ENCODE measurements at places on chromosomes 16 and 17.

DNA sequence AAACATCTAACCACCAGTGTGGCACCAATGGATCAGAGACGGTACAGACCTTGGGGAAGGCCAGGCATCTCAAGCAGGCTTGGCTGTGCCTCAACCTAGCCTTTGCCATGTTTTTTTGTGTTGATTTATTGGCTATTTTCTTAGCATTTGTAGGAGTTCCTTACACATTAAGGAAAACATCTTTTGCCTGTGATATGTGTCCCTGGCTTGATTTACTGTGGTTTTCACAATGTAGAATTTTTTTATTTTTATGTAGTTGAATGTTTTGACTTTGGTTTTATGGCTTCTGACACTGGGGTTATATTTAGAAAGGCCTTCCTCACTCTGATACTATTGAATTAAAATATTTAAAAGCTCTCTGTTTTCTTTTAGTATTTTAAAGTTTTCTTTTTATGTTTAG is 132.6 kb downstream of the ZNF423 start:
- DNase-seq, result no peak

DNA sequence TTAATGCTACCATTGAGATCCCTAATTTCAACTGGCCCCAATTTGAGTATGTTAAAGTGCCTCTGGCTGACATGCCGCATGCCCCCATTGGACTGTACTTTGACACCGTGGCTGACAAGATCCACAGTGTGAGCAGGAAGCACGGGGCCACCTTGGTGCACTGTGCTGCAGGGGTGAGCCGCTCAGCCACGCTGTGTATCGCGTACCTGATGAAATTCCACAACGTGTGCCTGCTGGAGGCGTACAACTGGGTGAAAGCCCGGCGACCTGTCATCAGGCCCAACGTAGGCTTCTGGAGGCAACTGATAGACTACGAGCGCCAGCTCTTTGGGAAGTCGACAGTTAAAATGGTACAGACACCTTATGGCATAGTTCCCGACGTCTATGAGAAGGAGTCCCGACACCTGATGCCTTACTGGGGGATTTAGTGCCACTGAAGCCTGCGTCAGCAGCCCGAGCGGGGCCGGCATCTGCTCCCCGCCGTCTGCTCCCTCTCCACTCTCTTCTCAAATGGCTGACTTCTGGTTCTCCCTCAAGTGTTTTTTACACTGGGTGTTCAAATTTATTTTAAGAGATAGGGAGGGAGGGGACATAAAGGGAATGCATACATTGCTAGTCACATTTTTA is 22.9 kb downstream of the DUSP14 start:
- peak; percentile 20 for DNase-seq

GRCh38 chr16:643050-643368 is 1.4 kb downstream of the MCRIP2 start:
- no peak for DNase-seq

DNA sequence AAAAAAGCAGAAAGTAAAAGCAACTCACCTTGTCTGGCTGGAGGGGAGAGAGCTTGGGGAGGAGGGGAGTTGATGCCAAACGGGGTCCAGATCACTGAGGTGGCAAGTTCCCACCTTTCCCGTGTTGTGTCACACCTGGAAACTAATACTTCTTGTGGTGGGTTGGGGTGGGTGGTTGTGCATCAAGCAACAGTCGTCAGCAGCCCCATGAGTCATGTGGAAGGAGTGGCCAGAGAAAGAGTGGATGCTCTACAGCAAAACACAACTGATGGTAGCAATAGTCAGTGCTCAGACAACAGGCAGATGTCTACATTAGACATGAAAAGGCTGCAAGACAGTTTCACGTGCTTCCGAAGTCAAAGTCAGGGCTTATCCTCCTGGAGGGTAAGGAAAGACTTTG is 35.4 kb downstream of the ARSG start:
- DNase-seq, result no peak

DNA sequence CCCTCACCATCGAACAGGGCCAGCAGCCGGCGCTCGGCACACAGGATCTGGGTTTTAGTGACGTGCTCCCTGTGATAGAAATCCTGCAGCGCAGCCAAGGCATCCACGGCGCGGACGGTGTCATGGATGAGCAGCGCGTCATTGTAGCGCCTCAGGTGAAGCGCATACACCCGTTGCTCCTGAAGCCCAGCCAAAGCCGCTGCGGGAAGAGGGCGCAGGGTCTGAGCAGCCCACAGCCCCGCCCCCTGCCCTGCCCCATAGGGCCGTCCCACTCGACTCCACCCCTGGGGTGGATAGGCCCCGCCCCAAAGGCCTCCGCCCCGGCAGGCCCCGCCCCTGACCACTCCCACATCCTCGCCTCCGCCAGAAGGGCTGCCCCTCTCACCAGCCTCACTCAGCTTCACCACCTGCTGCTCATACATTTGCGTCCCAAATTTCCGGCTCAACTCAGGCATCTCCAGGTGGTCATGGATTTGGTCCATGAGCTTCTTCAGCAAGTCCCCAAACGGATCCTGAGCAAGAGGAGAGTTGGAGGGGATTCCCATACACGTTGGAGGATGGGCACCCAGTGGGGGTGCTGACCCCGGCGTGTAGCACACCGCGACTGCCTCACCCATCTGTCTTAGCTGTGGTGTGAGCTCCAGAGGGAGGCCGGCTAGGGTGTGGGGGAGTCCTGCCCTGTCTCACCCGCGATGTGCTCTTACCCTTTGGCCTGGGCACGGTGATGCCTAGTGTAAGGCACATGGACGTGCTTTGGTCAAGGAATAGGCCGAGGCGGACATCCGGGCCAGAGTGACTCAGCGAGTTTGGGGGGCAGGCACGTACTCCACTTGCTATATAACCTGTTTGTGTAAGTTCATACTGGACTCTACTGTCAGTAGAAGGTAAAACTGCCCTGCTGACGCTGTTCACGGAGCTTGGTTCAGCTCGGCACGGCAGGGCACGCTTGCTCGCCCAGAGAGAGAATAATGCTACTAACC is 4.6 kb downstream of the DHX58 start:
- peak; percentile 99 for DNase-seq

DNA sequence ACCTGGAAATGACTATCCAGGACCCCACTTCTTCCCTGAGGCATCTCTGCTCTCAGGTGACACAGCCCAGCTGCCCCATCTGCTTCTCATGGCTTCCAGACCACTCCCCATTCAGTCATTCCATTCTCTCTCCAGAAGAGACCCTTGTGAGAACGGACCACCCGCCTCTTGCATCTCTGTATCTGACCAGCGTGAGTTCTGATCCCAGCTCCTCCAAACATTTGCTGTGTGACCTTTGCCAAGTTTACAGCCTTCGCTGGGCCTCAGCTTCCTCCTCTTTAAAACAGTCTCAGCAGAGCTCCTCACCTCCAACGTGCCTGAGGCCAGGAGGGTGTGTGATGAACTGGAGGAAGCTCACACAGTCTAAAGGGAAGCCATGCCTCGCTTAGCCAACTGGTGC is 39.6 kb downstream of the C16orf82 start:
- DNase-seq, result no peak

DNA sequence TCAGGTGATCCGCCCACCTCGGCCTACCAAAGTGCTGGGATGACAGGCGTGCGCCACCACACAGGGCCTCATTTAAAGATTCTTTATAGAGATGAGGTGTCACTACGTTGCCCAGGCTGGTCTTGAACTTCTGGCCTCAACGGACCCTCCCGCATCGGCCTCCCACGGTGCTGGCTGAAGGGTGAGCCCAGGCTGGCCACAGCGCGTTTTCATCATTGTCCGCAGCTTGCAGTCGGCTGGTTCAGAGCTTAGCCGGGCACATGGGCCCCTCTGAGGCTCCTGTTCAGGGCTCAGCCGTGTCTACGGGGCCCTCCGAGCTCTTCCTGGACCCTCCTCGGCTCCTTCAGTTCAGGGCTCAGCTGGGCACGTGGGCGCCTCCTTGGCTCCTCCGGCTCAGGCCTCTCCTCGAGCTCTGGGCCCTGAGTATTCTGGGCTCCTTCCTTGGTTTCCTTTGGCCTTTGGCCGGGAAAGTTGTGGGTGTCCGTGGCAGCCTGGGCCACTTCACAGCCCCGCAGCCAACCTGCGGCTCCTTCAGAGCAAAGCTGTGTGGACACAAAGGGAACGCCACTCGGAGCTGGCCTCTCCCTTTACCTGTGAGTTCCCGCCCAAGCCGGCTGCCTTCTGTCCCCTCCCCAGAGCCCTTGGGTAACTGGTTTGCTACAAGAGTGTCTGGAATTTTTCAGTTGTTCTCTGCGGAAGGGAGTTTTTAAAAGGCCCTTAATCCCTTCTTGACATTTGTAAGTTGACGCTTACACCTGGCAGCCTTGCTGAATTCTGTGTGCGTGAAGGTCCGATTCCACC is 1.2 kb upstream of the MSLN start:
- DNase-seq, result no peak

- DNase-seq, result no peak
Observed at GRCh38 chr16:49566432-49566831, 192.8 kb downstream of the C16orf78 start.

- DNase-seq, result no peak
Observed at GRCh38 chr17:45825792-45826191, 18.9 kb upstream of the SPPL2C start.

GRCh38 chr17:17500999-17501605 is 4.9 kb upstream of the RASD1 start:
- no peak for DNase-seq

GRCh38 chr17:46719891-46720290 is 98.6 kb downstream of the WNT3 start:
- DNase-seq, result no peak

- peak; percentile 86 for DNase-seq
Observed at GRCh38 chr17:79923974-79924638, 84.9 kb upstream of the CBX4 start.

DNA sequence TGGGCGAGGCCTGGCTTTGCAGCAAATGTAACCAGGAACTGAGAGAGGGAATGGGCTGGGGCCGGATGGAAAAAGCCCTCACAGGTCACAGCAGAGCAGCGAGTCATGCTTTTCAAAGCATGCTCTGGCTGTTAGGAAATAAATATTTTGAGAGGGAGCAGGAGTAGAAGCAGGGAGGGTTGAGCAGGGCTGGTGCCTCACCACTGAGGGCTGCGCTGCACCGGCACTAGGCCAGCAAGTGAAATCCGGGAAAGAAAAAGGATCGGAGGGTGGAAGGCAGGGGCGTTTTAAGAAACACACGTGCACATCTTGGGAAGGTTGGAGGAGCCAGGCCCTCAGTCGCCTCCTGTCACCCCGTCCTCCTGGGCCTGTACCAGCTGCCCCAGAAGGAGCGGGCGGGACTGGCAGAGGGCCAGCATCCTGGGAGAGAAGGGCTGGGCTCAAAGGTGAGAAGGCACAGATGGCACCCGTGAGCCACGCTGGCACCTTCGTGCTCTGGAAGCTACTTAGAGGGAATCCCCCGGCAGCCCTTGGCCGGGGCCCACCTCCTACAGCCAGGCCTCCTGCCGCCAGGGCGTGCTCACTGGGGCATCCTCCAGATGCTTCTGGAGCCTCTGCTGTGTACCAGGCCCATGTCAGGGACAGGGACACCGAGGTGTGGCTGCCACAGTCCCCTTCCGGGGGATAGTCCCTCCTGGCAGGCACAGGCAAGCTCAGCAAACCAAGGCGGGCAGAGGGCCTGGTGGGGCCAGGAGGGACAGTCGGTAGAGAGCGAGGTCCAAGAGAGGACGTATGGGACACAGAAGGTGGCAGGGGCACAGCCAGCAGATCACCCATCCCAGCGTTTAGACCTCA is 71.5 kb upstream of the PLCG2 start:
- DNase-seq, result no peak

DNA sequence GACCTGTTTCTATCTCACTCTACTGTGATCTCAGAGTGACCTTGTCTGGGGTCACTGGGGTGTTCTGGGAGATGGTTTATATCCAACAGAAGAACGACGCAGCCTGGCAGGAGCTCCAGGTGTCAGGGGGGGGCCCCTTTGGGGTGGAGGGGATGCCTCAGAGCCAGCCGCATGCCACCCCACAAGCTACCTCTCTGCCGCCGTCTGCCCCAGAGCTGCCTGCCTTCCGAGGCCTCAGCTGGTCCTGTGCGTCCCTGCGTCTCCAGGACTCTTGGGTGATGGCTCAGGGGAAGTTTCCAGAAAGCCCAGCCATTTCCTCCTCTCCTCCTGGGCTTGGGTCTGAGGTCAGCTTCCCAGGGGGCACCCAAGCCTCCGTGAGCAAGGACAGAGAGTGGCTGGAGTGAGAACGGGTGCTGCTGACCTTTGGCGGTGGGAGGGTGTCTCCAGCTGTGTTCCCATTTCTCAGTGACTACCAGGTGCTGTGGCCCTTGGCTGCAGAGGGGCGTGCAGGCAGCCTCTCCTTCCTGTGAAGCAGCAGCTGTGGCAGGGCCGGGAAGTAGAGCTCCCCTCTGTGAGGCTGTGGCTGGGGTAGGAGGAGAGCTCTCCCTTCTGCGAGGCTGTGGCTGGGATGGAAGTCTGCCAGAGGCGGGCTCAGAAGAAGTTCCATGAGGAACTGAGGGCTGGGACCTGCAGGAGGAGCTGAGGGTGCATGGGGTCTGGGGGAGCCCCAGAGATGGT is 19.8 kb downstream of the JPH3 start:
- DNase-seq, result no peak

DNA sequence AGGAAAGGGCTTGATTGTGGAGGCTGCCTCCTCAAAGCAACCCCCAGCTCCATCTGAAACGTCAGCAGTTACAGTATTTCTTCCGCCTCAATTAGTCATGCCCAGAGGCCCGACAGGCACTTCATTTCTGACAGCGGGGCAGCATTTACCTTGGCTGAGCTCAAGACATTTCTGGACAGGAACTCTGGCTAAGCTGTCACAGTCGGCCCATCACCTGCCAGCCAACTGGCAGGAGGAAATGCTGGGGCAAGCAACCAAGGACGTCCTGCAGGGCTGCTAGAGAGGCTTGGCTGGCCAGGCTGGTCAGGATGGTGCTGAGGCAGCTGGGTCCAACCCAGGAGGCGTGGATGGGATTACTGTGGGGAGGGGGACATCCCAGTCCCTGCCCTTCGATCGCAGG is 27.8 kb downstream of the PLXDC1 start:
- DNase-seq, result no peak

- DNase-seq, result no peak
Observed at GRCh38 chr17:17505610-17506171, 9.5 kb upstream of the RASD1 start.

- no peak for DNase-seq
Observed at GRCh38 chr16:85781695-85782370, 17.5 kb downstream of the EMC8 start.

GRCh38 chr17:78338486-78339259 is 21.2 kb downstream of the SOCS3 start:
- DNase-seq, result no peak

- DNase-seq, result no peak
Observed at GRCh38 chr17:20243524-20243923, 223.8 kb downstream of the LGALS9B start.
